ENCODE measurements at places on chromosomes 4 and X.

DNA sequence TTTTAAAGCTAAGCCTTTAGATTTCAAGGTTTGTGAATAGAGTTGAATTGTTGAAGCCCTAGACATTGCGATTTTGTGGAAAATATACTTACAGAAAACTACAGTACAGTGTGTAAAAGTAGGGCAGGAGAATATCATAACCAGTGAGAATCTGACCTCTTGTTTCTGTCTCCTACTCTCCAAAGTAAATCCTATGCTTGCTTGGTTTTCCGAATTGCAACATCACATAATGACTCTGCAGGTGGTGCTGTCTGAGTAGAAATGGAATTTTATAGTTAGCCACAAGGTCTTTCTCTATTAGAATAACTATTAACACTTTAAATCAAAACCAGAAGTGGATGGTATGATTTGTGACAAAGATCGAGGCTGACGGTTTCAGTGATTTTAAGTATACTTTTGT, 505.6 kb downstream of the RAPGEF2 start:
- no peak for DNase-seq

GRCh38 chr4:134935320-134935719, 733.7 kb upstream of the PABPC4L start:
- peak; percentile 26 for DNase-seq

- DNase-seq, result no peak
Observed at GRCh38 chrX:141279476-141279875, 37.2 kb upstream of the SPANXC start.

DNA sequence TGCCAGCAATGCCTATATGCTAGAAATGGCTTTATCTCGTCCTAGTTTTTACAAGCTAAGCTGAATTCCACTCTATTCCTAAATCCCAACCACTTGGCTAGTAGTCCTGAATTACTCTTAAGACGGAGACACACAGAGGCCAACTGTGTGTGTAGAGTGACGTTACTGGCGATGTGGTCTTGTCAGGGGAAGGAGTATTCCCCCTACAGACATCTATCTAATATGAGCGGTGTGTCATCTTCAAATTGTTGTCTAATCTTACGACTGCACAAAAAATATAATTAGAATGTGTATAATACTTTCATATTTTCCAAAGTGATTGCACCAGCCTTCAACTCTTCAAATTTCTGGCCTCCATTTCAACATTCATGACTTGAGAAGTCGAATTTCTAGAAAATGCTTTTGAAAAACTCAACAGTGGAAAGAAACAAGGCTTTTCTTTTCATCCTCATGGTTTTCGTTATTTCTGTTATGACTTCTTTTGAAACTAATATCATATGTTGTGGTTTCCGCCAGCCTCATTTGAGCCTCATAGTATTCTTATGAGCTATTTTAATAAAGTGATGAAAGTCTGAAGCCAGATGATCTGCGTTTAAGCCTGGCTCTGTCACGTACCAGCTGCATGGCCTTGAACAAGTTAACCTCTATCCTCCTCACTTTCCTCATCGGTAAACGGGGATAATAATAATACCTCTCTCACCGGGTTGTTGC, 132.3 kb downstream of the SOWAHB start:
- DNase-seq, result no peak

- no peak for DNase-seq
Observed at GRCh38 chr4:1715002-1715758, 3.1 kb upstream of the SLBP start.

- no peak for DNase-seq
Observed at GRCh38 chr4:48081196-48081595, 52.9 kb downstream of the TXK start.

GRCh38 chr4:184792334-184792733, 33.4 kb downstream of the ACSL1 start:
- DNase-seq, result no peak

DNA sequence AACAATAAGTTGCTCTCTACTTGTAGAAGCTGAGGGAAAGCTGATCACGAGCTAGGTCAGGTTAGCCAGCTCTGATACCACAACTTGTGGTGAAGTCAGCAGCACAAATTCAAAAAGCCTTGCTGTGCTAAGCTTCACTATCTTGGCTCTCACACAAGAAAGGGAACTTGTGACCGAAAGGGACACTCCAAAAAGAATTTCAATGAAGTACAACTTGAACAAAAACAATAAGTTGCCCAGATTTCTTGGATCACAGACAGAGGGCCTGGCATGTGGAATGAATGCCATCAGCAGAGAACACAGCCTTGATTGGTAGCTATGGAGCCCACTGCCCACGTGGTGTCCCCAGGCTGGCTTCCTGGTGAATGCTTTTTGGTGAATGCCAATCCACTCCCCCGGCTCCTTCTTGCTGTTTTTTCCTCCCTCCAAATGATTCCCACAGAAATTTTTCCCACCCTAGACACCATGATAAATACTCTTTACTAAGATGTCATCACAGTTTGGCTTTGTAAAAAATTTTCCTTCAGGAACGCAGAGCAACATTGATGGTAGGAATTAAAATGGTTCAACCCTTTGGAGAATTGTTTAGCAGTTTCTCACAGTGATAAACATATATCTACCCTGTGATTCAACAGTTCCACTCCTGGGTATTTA, 82.6 kb downstream of the ANXA3 start:
- no peak for DNase-seq

- DNase-seq, result no peak
Observed at GRCh38 chr4:13910556-13910955, 283.0 kb upstream of the BOD1L1 start.

DNA sequence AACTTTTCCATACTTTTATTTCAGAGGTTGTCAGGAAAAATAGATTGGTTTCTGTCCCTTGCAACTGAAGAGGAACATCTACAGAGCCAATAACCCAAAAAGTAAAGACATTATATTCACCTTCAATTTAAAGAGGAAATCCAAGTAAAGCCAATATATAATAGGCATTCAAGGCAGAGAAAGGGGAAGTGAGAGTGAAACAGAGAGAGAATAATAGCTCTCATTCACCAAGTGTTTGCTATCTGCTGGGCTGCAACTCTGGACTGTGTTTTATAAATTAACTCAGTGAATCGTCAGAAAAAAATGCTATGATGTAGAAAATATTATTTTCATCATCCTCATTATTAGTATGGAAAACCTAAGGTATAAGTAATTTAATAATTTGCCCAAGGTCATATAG, 448.5 kb downstream of the TRAM1L1 start:
- DNase-seq, result no peak

DNA sequence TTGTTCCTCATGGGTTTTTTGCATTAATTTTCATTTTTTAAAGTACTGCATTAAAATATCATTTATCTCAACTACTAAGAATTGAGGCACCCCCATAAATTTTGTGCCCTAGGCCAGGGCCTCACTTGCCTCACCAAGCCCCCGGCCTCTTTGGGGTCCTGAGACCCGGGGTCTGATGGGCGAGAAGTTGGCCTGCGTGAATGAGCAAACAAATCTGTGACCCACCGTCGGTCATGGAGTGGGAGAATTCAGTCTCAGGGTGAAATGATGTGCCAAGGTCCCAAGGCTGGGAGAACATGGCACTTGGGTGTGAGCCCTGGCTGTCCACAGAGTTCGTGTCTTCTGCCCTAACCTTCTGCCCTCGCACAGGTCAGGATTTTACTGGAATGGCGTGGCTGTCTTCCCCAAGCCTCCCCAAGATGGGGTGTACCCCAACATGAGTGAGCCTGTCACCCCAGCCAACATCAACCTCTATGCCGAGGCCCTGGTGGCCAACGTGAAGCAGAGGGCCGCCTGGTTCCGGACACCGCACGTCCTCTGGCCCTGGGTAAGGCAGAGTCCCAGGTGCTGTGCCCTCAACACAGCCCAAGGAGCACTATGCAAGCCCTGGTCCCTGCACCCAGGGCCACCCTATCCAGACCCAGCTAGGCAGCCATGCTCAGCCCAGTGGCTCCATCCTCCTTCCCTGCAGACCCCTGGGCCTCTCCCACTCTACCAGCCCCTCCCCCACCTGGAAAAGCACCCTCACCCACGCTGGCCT, 18.0 kb downstream of the MAN2B2 start:
- no peak for DNase-seq

- DNase-seq, result no peak
Observed at GRCh38 chr4:169922632-169923276, 103.4 kb downstream of the MFAP3L start.

DNA sequence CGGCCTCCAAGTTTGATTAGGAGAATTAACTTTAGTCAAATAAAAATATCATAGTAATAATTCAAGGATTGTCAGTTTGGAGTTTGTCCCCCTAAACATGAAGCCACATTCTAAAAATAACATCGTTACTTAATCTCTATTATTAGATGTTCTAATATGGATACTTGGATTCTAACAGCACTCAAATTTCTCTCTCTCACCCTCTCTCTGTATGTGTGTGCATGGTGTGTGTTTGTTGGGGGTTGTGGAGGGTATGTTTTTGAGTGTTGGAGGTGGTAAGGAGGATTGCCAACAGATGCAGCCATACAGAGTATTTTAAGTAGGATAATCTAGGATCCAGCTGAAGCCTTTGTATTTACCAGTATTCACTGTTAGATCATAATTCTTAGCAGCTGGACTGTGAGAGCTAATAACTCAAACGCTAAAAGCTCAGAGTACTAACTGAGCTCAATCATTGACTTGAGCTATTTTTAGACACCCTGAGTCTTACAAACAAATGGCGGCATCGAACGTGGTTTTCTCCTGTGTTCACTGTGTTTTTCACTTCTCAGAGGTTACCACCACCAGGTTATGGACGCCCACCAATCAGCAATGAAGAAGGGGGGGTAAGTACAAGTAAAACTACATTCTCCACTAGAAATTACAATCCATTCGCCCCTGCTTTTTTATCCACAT, 8.8 kb downstream of the ENAM start:
- DNase-seq, result no peak
